Omental fat pad (tissue), 4 donors: ENCODE measurements at places on chromosomes 2 and 18. TPM values are rescaled to one million over a fixed set of nuclear protein-coding genes. Genes with fewer than 3 reads are reported as not detected.

The CXCR1 gene
- total RNA-seq: 0.65 TPM

The PLEK gene
- 34.5 TPM for total RNA-seq

The ATP6V1B1 gene
- not detected for total RNA-seq

The TPRKB gene
- 20.4 TPM for total RNA-seq

The HAAO gene
- total RNA-seq: 3.0 TPM

The NCK2 gene
- total RNA-seq: 39.5 TPM

The IL37 gene
- not detected for total RNA-seq

The GREB1L gene
- 22.5 TPM for total RNA-seq

The KIAA2012 gene
- total RNA-seq: not detected

The IL1RL1 gene
- 307 TPM for total RNA-seq

The COL6A3 gene
- total RNA-seq: 712 TPM

The TUBB8B gene
- not detected for total RNA-seq

The EXOC6B gene
- total RNA-seq: 27.8 TPM

The NMUR1 gene
- total RNA-seq: 2.5 TPM

The ANKRD62 gene
- total RNA-seq: not detected

The DSC2 gene
- total RNA-seq: 15.1 TPM

The DYNAP gene
- not detected for total RNA-seq

The ALPI gene
- total RNA-seq: not detected

The MBOAT2 gene
- total RNA-seq: 5.7 TPM

The PROKR1 gene
- 1.7 TPM for total RNA-seq

The PLGLB1 gene
- total RNA-seq: 4.5 TPM

The GALNT14 gene
- total RNA-seq: 2.5 TPM

The CNPPD1 gene
- 37.0 TPM for total RNA-seq

The GAREM2 gene
- 3.3 TPM for total RNA-seq

The CHRNG gene
- total RNA-seq: not detected

The LRATD1 gene
- total RNA-seq: 4.4 TPM

The MROH2A gene
- total RNA-seq: not detected

The TACR1 gene
- 6.7 TPM for total RNA-seq

The LMAN2L gene
- total RNA-seq: 12.2 TPM

The RESP18 gene
- not detected for total RNA-seq

The IGFBP2 gene
- total RNA-seq: 178 TPM

The CCBE1 gene
- total RNA-seq: 30.2 TPM

The UGT1A6 gene
- not detected for total RNA-seq

The AMER3 gene
- total RNA-seq: not detected
